G401 (cell line): ENCODE measurements at places on chromosomes 3 and 15. TPM values are rescaled to one million over a fixed set of nuclear protein-coding genes. Genes with fewer than 3 reads are reported as not detected.

DNA sequence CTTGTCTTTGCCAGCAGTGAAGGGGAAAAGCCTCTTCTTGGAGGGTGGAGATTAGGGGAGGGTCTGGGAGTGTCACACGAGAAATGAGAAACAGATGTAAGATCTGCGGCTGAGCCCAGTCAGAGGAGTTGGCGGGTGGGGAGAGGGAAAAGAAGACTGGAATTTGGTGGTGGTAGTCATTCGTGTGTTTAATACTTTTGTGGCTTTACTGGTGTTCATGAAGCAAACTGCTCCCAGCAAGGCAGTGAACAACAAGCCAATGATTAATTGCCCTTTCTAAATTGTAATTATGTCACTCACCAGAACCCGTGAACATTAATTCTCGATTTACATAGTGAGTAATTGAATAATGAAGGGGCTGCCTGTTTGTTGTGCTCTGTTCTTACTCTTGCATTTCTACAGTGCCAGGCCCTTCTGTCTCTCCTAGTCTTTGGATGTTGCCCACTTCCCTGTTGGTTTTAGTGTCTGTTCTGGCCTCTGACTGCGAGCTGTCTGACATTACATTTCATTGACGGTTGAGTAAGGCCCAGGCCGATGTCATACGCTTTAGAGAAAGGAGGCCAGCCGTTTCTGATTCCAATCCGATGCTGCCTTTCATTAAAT, 78.0 kb downstream of the CHCHD6 start:
- peak; percentile 31 for DNase-seq

GRCh38 chr15:68417897-68418296, 14.1 kb downstream of the ITGA11 start:
- no peak for DNase-seq

DNA sequence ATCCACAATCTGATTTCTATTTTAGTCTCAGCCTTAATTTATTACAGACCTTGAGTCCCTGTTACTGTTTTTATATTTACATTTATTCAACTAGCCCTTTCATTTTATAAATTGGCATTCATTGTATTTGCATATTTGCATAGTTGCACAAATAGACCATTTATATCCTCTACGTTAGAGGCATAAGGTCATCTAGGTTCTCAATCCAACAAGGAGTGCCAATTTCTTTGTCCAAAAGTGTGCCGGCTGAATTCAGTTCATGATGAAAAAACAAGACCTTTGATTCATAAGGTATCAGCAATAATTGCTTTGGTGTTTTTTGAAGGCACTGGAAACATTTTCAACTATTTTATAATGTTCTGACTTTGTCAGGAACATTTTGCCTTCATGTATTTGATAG, 33.9 kb upstream of the NANOGP8 start:
- DNase-seq = no peak

DNA sequence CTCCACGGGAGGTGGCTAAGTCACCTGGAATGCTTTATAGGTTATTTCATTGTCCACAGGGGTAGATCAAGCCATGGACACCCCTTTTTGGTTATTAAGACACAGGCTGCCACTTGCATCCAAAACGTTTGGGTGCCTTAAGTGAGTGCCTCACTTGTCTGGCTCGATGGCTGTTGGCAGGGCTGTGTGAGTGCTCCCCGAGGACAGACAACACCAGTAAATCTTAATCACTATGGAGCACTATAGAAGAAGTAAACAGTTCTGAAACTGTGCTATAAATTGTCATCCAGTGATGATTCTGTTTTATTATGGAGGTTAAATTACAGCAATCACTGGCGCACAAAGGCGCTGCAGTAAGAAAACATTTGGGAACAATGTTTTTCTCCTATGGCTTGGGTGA, 215.5 kb downstream of the CACNA2D3 start:
- no peak for DNase-seq

- no peak for DNase-seq
These were observed 62.1 kb upstream of the NR2C2 start for GRCh38 chr3:14885307-14885706.

GRCh38 chr3:151827816-151828215, 13.9 kb downstream of the AADAC start:
- no peak for DNase-seq

GRCh38 chr3:180626844-180627243, 24.9 kb downstream of the TTC14 start:
- no peak for DNase-seq

- DNase-seq = no peak
These were observed 128.7 kb downstream of the DMXL2 start for GRCh38 chr15:51493892-51494291.

DNA sequence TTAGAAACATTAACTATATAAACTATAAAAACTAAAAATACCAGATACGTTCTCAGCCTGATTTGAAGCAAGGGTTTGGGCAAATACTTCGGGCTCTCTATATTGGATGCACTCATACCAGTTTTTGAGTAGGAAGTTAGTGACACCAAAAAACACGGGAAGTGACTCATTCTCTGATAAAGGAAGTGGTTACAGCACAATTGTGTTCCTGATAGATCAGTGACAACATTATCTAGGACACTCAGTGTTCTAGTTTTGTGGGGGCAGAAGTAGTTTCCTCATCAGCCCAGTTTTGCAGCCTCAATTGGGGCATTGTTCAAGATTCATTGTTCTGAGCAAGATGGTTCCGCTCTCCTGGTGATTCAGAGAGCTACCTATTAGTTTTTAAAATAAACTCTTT, 469.6 kb upstream of the DPPA4 start:
- DNase-seq = no peak

DNA sequence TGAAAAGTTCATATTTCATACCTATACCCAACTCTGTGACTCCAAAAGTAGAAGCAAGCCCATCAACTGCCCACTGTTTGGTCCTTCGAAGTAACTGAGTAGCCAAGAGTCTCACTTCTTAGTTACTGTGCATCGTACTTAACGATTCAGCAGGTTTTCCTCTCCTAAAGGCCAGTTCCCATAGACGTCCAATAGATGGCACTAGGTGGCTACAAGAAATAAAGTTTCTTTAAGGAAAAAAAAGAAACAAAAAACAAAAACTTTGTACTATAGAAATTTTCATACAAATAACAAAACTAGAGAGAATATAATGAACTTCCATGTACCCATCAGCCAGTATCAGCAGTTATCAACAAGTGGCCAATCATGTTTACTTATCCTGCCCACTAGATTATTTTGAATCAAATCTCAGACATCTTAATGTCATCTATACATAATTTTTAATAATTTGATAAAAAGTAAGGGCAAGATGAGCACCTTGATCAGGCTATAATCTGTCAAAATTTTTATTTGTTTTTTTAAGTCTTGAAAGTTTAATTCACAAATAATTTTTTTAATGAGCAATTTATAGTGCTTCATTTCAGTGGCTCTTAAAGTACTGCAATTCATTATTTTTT, 63.8 kb upstream of the ACP3 start:
- peak; percentile 35 for DNase-seq

DNA sequence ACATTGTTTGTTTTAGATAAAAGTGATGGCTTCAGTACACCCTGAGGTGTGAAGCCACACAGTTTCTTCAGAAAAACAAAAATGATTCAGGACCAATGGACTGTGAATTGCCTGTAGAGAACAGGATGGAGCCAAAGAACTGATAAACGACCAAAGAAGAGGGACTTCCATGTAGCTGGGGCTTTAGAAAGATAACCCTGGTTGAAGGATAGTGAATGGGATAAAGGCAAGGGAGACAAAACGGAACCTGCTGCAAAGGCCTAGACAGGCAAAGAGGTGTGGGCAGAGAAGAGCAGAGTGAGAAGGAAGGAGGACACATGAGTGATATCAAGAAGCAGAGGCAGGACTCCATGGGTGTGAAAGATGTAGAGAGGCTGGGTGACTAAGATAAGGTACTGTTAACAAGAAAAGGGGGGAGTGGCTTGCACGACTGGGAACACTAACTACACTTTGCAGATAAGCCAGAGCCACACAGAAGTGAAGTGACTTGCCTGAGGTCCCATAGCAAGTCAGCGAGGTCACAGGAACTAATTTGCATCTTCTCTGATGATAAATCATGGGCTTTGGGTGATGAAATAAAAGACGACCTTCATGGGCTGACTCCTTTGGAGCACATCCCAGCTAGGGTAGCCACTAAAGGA, 44.3 kb downstream of the RAB6B start:
- no peak for DNase-seq

DNA sequence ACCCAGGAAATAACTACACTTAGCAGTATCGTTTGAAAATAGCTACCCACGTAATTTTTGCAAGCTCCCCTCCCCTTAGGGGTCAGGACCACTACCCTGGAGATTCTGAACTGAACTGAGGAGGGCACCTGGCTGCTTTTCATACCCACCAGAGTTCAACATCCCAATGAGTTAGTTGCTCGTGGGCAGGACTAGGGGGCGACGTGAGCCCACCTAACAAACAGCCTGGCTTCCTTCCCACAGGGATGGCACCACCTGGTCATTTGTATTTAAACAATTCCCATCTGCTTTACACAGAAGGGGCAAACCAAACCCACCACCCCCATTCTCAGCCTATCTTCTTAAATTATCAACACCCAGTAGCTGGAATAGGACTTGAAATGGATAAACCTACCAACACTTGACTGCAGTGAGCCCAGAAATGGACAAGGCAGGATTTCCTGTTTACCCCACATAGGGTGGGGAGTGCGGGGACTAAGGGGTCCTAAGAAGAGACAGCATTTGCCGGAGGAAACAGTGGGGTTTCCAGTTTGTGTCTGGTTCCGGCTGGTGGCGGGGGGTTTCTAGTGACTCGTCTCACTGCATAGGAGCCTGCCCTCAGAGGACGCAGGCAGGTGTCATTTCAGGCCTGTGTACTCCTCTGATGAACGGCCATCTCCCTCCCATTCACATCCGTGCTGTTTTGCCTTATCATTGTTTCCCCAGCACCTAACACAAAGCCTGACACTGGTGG, 11.6 kb upstream of the VGLL4 start:
- DNase-seq = peak; percentile 24

GRCh38 chr3:124884474-124885101, 2.6 kb downstream of the ITGB5 start:
- DNase-seq = no peak

DNA sequence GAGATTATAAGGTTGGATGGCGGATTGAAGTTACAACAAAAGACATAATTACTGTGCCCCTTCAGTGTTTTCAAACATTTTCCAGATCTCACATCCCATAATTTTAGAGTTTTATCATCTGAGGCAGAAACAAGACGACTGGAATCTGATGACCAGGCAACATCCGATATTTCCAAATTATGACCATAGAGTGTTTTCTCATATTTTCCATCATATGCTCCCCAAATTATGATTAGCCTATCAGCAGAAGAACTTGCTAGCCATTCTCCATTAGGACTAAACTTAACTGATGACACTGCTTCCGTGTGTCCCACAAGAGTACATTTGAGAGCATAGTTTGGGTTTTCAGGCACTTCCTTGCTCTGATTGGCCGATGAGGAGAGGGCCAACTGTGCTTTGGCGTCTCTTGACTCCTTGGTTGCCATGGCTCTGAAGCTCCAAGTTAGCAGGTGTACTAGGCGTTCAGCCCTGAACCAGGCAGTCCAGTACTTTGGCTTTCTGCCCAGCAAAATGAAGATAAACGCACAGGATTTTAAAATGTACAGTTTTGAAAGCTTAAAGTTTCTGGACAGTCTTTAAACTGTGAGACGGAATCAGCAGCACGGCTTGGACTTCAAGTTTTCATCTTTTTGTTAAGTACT, 638 bp downstream of the WDR5B start:
- peak; percentile 62 for DNase-seq

- no peak for DNase-seq
These were observed 724.9 kb downstream of the NSUN3 start for GRCh38 chr3:94787734-94788270.

DNA sequence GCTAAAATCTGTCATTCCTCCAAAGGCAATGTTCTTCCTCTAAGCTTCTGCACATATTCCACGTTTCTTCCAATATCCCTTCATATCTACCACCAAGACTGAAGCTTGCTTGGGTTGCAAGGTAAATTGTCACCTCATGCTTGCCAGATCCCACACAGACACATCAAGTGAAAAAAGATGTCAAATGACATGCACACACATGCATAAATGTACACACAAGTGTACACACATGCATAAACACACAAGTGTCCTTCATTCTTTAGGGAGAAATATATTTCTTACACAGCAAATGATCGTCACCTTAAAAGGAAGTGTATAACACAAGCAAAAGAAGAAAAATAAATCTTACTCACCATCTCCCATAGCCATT, 59.4 kb downstream of the CLASP2 start:
- no peak for DNase-seq

DNA sequence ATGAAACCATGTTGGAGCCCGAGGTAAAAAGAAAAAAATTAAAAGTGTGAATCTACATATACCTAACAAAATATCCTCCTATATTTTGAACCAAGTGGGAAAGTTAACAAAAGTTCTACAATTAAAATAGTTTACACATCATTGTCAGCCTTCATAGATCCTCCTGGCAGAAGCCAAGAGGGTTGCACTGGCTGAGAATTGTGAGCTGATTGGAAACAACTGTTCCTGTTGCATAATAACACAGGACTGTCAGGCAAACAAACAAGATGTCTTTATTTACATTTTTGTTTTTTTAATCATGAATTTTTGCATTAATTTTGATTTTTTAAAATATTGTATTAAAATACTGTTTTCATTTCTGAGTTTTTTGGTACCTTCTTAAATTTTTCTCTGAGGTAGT, 215.2 kb upstream of the MME start:
- DNase-seq = no peak

DNA sequence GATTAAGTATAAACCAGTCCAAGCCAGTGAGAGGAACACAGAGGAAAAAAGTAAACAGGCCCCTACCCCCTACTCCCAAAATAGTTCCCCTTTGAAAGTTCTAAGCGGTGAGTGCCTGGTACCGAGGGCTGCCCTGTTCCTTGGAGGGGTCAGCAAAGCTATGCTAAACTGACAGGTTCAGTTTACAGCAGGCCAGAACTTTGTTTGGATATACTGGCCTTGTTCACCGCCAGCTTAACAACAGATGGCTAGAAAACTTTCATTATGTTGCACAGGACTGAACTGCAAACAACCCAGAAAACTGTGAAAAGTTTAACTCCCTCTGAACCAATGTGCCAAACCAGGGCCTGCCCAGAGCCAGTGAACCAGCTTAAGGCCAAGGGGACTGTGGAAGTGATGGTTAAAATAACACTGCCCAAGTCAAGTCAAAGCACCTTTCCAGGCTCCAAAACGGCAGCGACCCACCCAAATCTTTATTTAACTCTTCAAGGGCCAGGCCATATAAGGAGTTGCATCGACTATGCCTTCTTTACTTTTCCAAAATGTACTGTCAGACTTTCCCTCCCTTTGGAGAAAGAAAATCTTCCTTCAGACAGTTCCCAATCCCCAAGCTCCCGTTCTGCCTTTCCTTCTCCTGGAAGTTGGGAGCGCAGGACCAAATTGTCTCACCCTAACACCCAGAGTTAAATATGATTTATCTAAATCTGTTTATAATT, 448.0 kb downstream of the FOXP1 start:
- DNase-seq = no peak

GRCh38 chr3:157064402-157064801, 95.5 kb downstream of the CCNL1 start:
- DNase-seq = no peak

CXCR6 gene
- total RNA-seq = 0.27 TPM in 1 of 2 replicates, not detected in the other

PTPN9 gene
- total RNA-seq = 14.4 and 23.9 TPM in 2 replicates

LRRC3B gene
- total RNA-seq = not detected in 2 replicates

CHCHD4 gene
- 15.5 and 26.1 TPM in 2 replicates for total RNA-seq

SNUPN gene
- 19.3 and 37.4 TPM in 2 replicates for total RNA-seq

MAN2C1 gene
- total RNA-seq = 59.1 and 69.2 TPM in 2 replicates

GADL1 gene
- not detected in 2 replicates for total RNA-seq

CISH gene
- total RNA-seq = 1.7 and 2.2 TPM in 2 replicates

IL12A gene
- 0.49 and 1.4 TPM in 2 replicates for total RNA-seq

AGBL1 gene
- total RNA-seq = not detected in 2 replicates

SLC9C1 gene
- not detected in 2 replicates for total RNA-seq

ARPC4 gene
- 231 and 292 TPM in 2 replicates for total RNA-seq

MEX3B gene
- not detected in 2 replicates for total RNA-seq

OSBPL10 gene
- total RNA-seq = 75.8 and 83.3 TPM in 2 replicates
